ENCODE measurements at places on chromosomes 11 and 22.

GRCh38 chr22:32801537-32802236 is at the start of gene TIMP3:
TIMP3 (plus strand) TSS chr22:32801705; CDS start chr22:32802002, 297 bp downstream.
- DNase-seq = no peak

DNA sequence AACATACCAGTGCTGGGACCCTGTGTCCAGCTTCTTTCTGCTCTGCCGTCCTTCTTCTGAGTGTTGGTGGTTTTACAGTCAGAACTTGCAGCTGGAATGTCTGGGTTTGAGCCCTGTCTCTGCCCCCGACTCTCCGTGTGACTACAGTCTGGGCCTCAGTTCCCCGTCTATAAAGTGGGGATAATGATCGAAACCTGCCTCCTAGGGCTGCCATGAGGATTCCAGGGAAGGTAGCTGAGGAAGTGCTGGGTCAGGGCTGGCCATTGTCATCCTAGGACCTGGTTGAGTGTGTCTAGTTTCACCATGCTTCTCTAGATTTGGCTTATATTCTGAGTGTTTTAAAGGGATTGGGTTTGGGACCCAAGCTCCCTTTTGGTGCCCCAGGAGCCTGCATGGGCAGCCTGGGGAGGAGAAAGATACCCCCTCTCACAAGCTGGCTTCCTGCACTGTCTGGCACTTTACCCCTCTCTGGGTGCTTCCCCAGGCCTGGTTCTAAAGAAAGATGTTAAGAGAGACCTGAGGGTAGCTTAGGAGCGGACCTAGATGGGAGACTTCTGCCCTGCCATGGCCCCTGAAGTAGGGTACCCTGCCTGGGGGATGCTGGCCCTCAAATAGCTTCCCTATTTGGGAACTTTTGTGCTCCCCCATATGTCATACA is 49.9 kb downstream of the TSPAN18 start:
- no peak for DNase-seq

- no peak for DNase-seq
Observed at GRCh38 chr11:96272529-96273222, 70.3 kb downstream of the MAML2 start.

GRCh38 chr11:33942954-33943353 is 51.1 kb upstream of the LMO2 start:
- DNase-seq = no peak

- DNase-seq = no peak
Observed at GRCh38 chr11:133762538-133762937, 82.8 kb downstream of the SPATA19 start.

- no peak for DNase-seq
Observed at GRCh38 chr22:36911887-36912661, 1.4 kb upstream of the CSF2RB start.

DNA sequence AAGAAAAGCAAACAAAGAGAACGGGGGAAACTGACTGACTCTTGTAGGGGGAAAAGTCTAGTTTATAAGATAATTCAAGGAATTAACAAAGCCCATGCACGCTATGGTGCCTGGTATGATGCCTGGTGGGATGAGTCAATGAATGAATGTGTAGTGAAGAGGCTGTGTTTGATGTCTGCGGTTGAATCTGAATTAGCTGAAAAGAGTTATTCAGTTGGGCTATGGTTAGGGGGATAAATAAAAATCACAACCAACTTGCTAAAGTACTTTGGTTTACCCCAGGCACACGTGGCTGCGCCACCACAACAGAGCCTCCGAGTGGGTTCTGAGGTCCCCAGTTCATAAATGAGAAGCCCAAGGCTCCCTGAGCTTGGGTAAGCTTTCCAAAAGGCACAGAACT is 369.3 kb upstream of the SYN3 start:
- DNase-seq = no peak

DNA sequence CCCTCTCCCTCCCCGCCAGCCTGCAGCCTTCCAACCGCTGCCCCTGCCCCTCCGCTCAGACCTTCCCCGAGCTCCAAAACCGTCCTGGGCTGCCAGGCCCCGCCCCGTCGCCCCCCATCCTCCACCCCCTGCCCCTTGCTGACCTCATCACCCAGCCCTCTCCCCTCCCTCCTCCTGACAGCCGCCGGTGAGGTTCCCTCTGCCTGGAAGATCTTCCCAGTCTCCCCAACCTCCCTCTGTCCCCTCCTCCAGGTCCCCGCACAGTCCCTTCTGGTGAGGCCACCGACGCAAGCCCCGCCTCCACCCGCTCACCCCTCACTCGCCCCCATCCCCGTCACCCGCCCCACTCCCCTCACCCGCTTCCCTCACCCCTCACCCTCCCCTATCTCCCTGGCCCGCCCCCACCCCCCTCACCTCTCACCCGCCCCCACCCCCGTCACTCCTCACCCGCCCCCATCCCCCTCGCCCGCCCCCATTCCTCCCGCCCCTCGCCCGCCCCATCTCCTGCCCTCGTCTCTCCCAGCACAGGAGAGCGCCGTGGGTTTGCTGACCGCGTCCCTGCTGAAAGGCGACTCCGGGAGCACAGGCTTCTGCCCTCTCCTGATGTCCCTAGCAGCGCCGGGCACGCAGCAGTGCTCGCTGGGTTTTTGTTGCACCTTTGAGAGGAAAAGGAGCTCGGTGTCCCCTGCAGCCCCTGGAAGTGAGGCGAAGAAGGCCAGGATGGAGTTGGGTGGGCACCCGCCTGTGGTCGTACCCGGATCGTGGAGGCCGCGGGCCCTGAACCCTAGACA is 16.4 kb upstream of the UPK3A start:
- DNase-seq = no peak

DNA sequence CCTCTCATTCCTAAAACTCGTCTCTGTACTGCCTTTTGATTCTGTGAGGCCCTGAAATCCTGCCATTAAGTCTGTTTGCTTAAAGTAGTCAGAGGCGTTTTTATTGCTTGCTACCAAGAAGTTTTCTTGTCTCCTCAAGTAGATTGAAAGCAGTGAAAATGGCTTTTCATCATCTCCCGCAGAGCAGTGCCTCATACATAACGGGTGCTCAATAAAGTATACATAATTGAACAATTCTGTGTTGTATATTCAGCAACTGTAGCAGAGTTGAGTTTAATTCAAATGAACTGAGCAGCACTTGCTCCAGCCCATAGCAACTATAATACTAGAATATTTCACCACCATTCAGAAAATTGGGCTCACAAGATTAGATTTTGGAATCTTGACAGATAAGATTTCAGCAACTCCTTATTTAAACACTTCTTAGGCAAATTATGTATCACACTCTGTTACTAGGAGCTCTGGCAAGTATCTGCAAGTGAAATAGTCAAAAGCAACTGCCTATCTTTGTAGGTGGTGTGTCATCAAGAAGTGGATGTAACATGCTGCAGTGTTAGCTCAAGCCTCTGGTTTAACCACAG is 20.0 kb downstream of the FIBIN start:
- DNase-seq = no peak

DNA sequence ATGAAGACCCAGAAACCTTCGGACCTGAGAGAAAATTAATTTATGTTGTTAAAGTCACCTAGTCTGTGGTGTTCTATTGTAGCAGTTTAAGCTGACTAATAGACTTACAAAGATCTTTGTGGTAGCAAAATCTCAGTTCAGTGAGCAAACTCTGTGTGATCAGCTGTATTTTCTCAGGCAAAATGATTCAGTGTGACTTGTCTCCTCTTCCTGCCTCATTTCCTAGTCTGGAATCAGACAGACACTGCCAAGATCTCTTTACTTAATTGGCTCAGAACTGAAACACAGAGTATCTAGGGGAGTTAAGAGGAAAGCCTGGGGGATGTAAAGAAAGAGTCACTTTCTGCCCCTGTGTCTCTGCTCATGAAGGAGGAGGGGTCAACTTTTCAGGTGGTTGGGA is 564.7 kb downstream of the KCNA4 start:
- no peak for DNase-seq

DNA sequence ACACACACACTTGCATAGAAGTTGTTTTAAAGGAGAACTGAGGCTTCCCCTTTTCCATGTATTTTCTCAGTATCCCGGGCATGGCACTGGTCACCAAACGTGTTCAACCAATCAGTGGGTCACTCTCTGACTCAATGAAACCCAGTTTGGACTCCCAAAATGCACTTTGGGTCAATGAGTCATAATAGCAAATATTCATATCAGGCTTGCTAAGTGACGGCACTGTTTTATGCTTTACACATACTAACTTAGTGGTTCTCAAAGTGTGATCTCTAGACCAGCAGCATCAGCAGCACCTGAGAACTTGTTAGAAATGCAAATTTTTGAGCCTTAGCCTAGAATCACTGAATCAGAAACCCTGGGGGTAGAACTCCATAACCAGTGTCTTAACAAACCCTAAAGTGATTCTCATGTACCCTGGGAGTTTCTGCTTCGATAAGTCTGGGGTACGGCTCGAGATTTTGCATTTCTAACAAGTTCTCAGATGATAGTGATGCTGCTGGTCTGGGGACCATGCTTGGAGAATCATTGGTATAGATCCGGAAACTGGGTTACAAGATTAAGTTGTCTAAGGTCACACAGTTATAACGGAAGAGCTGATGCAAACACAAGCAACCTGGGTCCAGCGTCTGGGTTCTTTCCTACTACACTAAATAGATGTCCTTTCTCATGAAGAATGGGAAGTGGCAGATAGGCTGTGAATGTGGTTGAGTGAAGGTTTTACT is 35.6 kb downstream of the ETS1 start:
- no peak for DNase-seq

DNA sequence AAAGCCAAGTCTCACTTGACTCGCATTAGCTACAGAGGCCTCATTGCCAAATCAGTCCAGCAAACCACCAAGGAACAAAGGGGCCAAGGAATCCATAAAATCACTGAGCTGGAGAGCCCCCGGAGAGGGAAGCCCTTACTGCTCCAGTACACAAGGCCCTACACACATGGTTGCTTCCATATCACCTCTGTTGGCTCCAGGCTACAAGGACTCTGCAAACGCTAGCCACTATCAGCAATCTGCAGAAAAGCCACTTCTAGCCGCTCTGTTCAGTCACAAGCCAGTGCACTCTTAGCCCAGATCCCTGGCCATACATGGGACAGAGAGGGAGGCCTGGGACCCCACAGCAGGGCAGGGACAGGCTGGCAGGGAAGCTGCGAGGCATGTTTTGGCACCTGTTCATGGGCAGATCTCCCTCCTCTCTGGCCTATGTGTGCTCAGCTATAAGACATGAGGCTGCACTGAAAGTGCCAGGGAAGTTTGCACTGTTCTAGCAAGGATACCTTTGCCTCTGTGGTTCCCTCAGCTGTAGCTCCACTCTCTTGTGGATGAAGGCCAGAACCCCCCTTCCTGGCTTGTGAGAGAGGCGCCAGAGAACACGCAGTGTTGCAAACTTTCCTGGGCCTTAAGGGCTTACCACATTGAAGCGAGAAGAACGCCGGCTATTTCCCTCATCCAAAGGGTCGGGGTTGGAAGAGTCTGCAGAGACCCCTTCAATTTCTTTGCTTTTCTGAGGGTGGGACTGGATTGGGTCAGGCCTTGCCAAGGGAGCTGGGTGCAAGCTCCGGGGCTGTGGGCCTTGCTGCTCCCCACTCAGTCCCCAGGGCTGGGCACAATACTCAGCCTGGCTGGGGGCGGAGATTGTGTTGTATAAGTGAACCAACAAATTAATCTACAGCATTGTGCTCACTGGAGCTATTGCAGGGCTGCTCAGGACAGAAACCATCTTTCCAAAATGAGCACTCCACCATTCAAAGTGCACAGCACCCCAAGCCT is 108.7 kb upstream of the PITPNB start:
- DNase-seq = no peak

DNA sequence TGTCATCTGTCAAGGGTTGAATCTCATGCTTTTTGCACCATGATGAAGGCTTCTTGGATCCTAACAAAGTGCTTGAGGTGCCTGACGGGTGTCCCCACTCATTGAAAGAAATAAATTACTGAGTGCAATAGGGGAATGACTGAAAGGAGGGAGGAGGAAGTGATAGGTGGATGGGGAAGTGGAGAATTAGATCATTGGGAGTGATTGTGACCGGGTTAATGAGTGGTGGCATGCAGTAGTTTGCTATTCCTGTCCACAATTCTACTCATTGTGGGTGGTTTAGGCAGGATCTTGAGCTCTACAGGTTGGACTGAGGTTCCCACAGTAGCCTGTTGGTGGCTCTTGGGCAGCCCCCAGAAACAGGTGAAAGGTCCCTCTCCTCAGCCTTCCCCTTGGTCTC is 44.3 kb downstream of the THAP12 start:
- DNase-seq = no peak

DNA sequence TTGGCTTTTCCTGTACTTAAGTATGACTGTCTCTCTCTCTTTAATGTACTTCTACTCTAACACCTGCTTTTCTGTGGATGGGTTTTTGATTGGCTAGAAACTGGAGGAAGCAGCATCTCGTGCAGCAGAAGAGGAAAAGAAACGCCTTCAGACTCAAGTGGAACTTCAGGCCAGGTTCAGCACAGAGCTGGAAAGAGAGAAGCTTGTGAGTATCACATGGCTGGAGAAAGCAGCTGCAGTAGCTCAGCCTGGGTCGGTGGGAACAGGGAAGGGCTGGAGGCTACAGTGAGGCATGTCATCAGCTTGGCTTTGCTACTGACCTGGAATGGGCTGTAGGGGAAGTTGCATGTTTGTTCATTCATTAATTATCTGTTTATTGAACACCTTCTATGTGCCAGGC is 74.2 kb downstream of the SWAP70 start:
- no peak for DNase-seq

GRCh38 chr11:102940714-102941588 is 14.6 kb downstream of the MMP13 start:
- no peak for DNase-seq

- DNase-seq = no peak
Observed at GRCh38 chr11:125242141-125242775, 77.7 kb downstream of the PKNOX2 start.

DNA sequence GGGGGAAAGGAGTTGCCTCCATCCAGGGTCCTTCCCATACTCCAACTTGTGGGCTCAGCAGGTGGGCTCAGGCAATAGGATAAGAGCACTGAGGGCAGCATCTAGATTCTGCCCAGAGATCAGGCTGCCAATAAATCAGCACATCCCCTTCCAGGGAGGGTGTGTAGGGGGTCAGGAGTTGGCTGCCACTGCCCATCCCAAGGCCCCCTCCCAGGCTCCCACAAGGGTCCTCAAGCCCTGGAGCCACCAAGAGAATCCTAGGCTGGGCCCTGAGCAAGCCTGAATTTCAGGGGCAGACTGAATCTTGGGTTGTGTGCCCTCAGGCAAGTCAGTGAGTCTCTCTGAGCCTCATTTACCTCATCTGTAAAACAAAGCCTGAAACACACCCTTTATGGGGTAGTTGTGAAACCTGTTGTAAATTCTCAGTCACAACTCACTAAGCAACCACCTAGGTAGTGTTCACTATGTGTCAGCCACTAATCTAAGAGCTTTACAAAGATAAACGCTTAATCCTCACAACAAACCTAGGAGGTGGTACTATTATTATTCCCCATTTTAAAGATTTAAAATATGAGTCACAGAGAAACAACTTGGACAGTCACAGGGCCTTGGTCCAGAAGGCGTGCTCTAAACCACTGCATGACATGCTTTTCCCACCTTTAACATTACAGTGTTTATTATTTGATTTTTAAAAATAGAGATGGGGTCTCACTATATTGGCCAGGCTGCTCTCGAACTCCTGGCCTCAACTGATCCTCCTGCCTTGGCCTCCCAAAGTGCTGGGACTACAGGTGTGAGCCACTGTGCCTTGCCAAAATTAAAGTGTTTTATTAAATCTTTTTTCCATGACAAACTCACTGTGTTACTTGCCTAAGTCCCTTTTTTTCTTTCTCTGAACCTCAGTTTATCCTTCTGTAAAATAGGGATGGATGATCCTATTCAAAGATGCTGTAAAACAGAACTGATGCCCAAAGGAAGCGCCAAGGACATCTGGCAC is 36.2 kb downstream of the LMO1 start:
- DNase-seq = no peak

- no peak for DNase-seq
Observed at GRCh38 chr11:94030059-94030458, 8.9 kb downstream of the HEPHL1 start.
